Activated CD4-positive, alpha-beta memory T cell treated with anti-CD3 and anti-CD28 coated beads for 36 hours (primary cell): ENCODE measurements at places on chromosomes 11 and 22. TPM values are rescaled to one million over a fixed set of nuclear protein-coding genes. Genes with fewer than 3 reads are reported as not detected.

The OR51B6 gene
- total RNA-seq: not detected

The RIMBP3C gene
- 0.46 TPM for total RNA-seq

DNA sequence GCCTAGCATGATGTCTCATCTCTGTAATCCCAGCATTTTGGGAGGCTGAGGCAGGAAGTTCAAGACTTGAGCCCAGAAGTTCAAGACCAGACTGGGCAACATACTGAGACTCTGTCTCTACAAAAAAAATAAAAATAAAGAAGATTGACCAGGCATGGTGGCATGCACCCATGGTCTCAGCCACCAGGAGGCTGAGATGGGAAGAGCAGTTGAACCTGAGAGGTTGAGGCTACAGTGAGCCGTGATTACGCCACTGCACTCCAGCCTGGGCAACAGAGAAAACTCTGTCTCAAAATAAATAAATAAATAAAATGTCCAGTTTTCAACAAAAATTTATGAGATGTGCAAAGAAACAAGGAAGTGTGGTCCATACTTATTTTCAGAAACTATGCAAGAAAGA lies 28.3 kb downstream of the EFCAB6 start:
- no peak for DNase-seq

DNA sequence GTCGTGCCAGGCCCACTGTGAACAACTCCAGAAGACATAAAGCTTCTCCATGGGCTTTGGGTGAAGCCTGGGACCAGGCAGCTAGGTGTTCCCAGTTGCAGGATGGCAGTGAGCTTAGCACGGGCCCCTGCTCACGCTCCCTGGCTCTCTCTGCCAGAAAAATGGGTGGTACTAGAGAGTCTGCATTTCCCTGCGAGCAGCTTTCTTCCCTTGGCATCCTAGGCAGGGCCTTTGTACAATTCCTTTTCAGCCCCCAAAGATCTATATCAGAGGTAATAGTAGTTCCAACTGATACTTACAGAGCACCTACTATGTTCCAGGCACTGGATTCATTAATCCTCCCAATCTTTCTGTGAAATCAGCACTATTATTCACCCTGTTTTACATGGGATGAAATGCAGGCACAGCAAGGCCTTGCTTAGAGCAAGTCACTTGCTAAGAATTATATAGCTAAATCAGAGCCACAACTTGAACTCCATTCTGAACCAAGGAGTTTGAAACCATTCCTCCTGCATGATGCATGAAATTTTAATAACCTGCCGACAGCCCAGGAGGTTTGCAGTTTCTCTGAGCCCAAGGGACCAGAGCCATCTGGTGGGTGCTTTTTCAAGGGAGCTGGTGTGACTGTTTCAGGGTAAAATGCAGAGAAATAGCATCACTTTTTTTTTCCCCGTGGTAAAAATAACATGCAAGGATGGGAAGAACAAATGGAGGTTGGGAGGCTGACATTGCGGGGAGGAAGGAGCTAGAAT lies 22.7 kb downstream of the NAV2 start:
- no peak for DNase-seq

- DNase-seq: no peak
Observed at GRCh38 chr11:111937844-111938243, 701 bp downstream of the DIXDC1 start.

DNA sequence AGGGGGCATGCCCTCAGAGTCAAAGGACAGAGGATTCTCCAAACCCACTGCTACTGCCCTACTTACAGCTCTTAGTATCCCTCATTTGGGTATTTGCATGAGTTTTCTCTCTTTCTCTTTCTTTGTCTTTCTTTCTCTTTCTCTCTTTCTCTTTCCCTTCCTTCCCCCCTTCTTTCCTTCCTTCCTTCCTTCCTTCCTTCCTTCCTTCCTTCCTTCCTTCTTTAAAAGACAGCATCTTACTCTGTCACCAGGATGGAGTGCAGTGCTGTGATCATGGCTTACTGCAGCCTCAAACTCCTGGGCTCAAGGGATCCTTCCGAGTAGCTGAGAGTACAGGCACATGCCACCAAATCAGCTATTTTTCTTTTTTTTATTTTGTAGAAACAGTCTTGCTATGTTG lies 14.0 kb upstream of the MMP7 start:
- DNase-seq: no peak

GRCh38 chr11:10305964-10306918 lies 1.4 kb downstream of the ADM start:
- DNase-seq: peak; percentile 33

- no peak for DNase-seq
Observed at GRCh38 chr11:35253237-35253636, 114.3 kb downstream of the CD44 start.
